Endothelial cell (in vitro differentiated cells): ENCODE measurements at places on chromosomes 11 and 22. TPM values are rescaled to one million over a fixed set of nuclear protein-coding genes. Genes with fewer than 3 reads are reported as not detected.

DNA sequence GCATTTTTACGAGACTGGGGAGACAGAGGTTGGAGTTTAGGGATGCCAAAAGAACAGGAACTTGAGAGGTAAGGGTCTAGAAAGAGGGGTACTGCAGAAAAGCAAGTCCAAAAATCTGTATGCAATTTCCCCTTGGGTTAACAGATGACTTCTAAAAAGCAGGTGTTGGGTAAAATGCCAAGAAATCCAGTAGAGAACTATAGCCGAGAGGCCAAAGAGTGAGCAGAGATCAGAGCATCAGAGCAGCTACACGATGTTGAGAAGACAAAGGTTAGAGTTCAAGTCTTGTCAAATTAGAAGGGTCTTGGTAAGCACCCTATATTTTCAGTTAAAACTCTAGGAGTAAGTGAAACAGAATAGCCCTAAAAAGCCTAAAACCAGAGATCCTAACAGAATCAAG, 145.2 kb downstream of the FCHSD2 start:
- DNase-seq, result no peak
- no peak overlapping the region for H3K27ac ChIP-seq
- no peaks in the 10 kb centered on the region for H3K4me1 ChIP-seq

Gene OR52H1
- total RNA-seq, result 2.1 TPM

DNA sequence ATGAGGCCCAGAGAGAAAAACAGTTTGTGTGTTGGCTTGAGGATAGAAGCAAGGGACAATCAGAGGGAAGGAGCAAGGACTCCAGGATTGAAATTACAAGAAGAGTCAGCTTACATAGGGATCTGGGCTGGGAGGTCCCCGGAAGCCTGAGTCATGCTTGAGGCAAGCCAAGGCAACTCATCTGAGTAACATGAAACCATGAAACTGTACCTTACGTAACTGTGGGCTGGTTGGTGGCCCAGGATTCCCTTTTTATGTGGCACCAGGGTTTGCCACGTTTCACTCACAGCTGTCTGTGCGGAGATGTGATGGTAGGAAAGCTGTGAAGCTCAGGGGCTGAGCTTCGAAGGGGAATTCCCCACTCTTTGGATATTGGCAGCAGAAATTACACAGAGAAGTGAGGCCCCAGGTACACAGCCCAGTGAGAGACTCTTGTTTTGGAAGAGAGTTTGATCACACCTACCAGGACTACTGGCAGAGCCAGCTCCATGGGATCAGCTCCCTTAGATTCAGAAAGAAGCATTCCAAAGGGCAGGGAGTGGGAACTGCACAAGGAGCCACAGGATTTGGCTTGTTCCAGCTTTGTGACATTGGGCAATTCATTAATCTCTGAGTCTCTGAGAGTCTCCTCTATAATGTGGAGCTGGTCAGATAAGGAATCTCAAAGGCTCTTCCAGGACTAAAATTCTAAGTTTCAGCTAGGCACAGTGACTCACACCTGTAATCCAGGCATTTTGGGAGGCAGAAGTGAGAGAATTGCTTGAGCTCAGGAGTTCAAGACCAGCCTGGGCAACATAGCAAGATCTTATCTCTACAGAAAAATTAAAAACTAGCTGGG, 7.8 kb downstream of the SLC5A1 start:
- no peaks in the 10 kb centered on the region for H3K27me3 ChIP-seq
- no peaks in the 10 kb centered on the region for H3K36me3 ChIP-seq
- no peak overlapping the region for H3K4me3 ChIP-seq
- DNase-seq, result no peak
- no peaks in the 10 kb centered on the region for H3K4me1 ChIP-seq
- no peak overlapping the region for H3K27ac ChIP-seq

Gene LRRC32
- total RNA-seq, result 22.0 TPM

Gene THY1
- total RNA-seq, result 526 TPM

GRCh38 chr11:113168354-113169342, 145.7 kb upstream of the TTC12 start:
- no peaks in the 10 kb centered on the region for H3K36me3 ChIP-seq
- DNase-seq, result no peak
- no peak overlapping the region for H3K27ac ChIP-seq
- no peak overlapping the region for H3K4me3 ChIP-seq

DNA sequence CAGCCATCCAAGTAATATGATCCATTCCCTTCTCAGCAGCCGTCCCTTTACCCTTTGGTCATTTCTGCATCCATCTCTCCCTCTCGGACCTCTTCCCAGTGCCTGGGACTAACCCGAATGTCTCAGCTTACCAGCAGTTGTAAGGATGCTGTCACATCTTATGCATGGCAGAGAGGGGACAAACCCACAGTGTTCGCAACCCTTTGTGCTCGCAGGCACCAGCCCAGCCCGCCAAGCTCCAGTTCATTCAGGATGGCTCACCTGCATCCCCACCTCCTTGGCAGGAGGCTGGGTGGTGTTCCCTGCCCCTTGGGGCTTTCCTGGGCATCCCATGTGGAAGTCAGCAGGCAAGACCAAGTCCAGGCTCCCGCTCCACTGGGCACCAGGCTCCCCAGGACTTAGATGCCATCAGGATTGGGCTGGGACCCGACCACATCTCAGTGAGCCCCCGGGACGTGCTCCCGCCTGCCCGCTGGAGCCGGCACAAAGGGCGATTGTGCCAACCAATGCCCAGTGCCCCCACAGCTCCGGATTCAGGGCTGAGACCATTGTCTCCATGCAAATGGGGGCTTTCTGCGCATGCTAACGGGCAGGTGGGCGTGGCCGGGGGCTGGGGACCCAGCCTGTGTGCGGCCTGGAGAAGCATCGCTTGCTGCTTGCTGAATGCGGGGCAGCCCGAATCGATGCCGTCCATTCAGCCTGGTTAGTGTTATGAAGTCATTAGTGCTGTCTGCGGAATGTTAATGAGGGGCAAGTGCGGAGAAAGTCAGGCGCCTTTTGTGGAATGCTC, 108.6 kb downstream of the KCNQ1OT1 start:
- no peak overlapping the region for H3K4me3 ChIP-seq
- H3K4me1 ChIP-seq, result no peaks in the 10 kb centered on the region
- no peak for DNase-seq
- peaks cover 9% of the 10 kb centered on the region for H3K27me3 ChIP-seq
- peaks cover 24% of the 10 kb centered on the region for H3K36me3 ChIP-seq

DNA sequence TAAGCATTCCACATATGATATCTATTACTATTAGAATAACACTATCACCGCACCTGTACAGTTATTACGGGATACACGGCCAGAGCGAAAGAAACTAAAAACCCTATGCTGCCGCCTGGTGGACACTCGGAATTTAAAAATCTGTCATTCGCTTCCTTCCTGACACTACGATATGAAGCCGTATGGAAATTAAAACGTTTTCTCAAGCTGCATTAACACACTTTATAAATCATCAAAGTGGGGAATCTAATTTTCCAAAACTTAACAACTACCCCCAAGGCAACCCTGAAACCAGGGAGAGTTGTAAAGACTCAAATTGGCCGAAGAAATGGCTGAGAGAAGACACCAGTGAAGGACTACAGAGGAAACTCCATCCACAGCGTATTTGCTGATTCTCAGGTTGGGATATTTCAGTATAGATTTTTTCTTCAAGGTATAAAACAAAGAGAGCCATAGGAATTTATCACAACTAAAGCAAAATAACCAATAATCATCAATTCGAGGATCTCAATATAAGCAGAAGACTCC, 1.4 kb downstream of the CCDC73 start:
- no peak overlapping the region for H3K27ac ChIP-seq
- no peaks in the 10 kb centered on the region for H3K4me1 ChIP-seq
- peak; percentile 60 for DNase-seq
- no peak overlapping the region for H3K4me3 ChIP-seq
- no peaks in the 10 kb centered on the region for H3K36me3 ChIP-seq
